NCI-H1105 (cell line): ENCODE measurements at places on chromosomes 11 and 22.

DNA sequence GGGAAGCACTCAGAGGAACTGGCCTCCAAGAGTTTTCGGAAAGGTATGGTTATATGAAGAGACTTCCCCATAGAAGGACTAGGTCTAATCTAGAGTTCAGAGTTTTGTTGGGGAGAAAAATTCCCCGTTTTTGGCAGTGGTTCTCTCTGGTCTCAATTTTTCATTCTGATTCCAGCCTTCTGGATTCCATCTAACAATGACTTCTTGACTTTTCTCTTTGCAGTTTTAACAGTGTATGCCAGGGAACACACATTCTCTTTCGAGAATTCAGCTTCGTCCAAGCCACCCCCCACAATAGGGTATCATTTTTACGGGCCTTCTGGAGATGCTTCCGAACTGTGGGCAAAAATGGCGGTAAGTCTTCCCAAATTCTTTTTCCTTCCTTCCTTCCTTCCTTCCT lies 115.6 kb downstream of the CSTPP1 start:
- DNase-seq: no peak

DNA sequence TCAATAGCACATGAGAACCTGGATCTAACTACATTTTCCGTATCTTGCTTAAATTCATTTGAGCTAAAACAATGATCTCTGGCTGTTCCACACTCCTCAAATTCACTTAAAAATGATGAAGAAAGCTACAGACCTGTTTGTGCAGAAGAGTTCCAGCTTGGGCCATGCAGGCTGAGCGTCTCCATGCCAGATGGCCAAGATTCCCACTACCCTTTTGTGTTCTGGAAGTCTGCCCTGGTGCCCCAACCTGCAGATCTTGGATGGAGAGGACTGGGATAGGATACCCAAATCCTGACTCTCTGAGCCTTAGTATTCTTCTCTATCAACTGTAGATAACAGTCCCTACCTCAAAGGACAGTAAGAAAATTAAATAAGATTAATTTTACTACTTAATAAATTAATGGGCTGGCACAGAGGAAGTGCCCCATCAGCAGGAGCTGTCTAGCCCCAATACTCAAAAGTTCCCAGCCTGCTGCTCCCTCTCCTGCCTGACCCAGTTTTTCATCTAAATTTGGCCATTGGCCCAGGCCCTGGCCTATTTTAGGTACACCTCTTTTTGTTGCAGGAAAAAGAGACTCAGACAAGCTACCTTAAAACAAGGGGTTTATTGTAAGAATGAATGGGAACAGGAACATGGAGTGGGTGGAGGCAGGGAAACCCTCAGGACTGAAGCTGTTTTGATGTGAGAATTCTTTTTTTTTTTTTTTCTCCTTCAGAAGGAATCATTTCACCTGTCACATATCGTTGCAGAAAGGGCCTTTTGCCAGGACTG lies 81.4 kb upstream of the GRK3 start:
- DNase-seq: peak; percentile 63

GRCh38 chr22:30266445-30267381 lies at the start of gene OSM:
TSS of gene OSM (minus strand) at chr22:30266851. CDS start at chr22:30266799, 52 bp downstream.
- DNase-seq: no peak

DNA sequence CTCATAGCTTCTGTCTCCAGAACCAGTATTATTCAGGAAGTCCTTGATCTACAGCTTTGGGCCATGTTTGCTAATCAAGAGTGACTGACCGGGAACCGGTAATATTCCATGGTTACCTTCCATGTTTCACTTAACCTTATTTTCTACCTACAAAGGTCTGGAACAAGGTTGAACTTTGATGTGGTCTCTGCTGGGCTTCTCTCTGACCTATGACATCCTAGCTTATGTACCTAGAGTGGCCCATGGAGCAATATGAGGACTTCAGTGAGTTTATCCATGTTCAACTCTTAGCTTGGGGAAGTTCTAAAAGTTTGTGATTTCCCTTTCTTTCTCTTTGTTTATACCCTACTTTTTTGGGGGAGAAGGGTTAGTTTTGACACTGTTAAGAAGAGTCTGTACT lies 33.2 kb downstream of the CCDC90B start:
- no peak for DNase-seq

DNA sequence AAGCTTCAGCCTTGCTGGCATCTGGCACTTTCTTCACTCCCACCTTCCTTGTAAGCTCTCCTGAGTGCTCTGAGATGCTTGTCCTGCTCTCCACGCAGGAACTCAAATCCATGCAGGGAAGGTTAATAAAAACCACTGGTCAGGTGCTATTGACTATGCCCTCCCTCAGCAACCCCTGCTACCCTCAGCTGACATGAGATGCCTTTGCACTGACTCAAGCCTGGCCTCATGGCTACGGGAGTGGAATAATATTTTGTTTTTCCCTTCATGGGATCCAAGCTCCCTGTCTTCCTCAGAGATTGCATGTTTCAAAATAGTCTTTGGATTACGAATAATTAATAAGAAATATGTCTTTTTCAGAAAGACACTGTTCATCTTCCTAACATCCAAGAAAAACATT lies 31.7 kb upstream of the ABCC8 start:
- DNase-seq: no peak

- no peak for DNase-seq
Observed at GRCh38 chr11:65814131-65814985, 19.4 kb upstream of the SNX32 start.

DNA sequence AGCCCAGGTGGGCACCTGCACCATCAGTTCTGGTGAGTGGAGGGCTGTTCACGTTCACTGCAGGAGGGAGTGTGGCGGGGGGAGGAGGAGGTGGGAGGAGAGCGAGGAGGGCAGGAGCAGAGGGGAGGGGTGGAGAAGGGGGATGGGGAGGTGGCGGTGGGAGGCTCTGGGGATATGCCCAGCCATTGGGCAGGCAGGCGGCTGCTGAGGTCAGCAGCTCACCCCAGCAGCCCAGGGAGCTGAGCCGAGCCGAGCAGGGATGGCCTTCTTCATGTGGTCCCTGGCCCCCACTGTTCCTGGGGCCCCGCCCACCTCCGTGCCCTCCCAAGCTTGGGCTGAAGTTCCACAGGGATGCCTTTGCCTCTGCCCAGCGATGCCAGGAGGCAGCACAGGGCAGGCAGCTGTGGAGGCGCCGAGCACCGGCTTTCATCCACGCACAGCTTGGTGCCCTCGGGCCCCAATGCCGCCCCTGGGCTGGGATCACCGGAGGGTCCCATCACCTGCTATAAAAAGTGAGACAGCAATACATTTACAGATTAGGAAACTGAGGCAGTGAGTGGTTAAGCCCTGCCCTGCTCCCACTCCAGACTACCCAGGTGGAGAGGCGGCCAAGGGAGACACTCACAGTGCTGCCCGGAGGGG lies 21.6 kb downstream of the RTN4R start:
- DNase-seq: no peak

- DNase-seq: peak; percentile 40
Observed at GRCh38 chr11:67572747-67573419, 10.7 kb upstream of the GSTP1 start.

DNA sequence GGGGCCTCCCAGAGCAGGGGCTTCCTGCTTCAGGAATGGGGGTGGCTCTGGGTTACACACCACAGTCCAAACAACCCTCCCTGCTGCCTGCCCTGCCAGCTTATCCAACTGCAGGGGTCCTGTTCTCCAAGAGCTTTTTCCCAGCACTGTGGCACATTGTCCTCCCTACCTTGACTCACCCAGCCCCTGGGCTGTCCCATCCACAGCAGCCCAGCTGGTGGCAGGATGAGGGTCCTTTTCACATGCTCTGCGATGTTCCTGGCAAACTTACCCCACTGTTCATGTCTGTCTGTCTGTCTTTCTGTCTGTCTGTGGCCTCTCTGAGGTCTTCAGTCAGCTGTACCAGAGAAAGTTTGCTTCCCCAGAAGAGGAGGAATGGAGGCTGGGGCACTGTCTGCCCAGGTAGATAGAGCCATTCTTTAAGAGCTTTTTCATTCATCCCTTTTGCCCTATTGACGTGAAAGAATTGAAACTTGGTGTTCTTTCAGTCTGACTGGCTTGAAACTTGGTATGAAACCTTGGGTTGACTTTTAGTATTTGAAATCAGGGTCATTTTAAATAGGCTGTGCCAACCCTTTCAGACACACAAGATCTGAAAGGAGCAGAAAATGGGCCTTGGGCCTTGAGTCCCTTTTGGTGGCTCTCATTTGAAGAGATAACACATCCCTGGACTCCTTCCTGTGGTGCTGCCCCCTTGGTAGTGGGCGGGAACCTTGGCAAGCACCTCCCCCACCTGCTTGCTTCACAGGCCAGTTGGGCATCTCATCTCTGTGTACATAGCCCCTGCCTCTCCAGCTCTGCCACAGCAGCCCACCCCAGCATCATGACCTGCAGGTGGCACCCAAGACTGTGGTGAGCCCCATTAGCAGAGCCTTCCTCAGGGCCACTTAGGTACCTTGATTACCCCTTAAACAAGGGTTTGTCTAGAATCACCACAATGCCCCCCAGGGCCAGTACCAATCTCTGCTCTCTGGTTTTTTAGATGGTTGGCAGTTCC lies 74.6 kb upstream of the SUSD2 start:
- no peak for DNase-seq

- no peak for DNase-seq
Observed at GRCh38 chr11:91265946-91266345, 958.7 kb upstream of the FAT3 start.
